ENCODE measurements at places on chromosomes 6 and 20.

DNA sequence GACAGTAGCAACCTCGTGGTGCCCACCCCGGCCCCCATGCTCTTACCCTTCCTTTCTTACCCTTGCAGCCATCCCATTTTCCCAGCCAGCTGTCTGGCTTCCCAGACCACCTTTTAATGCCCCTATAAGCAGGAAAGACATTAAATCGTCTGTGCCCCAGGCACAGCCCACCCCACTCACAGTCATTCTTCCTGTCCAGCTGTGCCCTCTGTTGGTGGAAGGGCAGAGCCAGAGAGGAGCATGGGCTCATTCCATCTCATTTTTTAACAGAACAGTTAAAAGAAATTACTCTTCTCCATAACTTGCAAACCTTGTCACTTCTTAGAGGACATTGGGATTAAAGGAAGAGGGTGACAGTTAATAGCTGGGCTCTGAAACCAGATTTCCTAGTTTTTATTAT lies 240.5 kb downstream of the NRN1 start:
- DNase-seq: no peak

- no peak for DNase-seq
Measured at GRCh38 chr6:90216072-90216977, 80.3 kb downstream of the BACH2 start.

DNA sequence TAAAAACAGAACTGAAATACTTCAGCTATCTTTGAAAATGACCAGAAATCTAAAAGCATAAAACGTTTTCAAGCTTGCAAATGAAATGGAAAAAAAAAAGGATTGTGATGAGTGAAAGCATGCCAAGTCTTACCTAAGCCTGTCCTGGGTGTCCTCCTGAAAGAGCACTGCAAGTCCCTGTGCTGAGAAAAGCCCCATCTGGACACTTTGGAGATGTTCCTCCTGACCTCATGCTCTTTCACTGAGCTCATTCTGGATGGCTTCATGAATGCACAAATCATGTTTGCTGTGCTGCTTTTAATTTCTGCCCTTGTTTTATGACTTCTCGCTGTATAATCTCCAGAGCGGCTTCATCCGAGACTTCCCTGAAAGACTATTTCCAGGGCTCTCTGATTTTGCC lies 136.0 kb downstream of the SOD2 start:
- DNase-seq: no peak

GRCh38 chr6:164855281-164855680 lies 454.1 kb downstream of the C6orf118 start:
- no peak for DNase-seq

DNA sequence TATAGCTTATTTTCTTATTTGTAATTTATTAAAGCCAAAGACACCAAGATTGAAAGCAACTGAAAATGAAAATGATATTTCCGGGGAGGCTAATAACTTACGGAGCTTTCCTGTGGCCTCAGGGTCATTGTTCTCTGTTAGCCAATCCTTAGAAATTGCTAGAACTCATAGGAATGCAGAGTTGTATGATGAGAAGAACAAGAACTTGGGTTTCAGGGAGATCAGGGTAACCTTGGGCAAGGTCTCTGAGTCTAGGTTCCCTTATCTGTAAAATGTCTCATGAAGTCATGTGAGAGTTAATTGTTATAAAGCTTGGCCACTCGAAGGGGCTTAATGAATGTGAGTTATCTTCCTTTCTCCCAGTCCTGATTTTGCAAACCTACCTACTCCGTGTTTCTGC lies 20.1 kb upstream of the SERINC3 start:
- DNase-seq: no peak

DNA sequence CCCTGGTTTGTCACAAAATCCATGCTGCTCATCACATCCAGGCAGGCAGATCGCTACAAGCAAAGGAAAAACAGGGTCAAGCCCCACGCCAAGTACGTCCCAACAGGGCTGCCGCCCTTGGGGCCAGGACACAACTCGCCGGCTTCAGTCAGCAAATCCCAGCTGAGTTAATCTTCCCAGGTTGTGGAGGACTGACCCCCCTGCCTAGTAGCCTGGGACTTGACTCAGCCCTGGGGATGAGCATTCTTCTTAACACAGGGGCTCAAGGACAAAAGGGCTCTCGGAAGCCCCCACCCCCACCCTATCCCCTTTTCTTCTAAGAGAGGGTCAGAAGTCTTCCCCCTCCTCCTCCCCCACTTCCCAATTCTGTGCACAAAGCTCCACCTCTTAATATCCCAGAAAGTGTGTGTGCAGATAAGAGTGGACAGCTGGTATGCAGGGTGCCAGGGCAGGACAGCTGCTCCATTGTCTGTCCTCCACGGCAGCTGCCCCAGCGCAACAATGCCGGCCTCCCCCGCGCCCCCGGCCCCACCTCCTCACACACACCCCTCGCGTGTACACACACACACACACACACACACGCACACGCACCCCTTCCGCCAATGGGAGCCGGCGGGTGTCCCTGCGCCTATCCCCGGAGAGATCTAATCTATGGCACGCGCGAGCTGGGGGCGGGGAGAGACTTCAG lies 4.5 kb downstream of the DLL1 start:
- DNase-seq: peak; percentile 74

GRCh38 chr6:30686009-30686907 lies at the start of gene PPP1R18:
Gene PPP1R18 (minus strand): TSS chr6:30686645. CDS start chr6:30686018, 627 bp downstream.
- DNase-seq: peak; percentile 91

- DNase-seq: no peak
Measured at GRCh38 chr6:144969602-144970272, 684.6 kb downstream of the UTRN start.

- DNase-seq: no peak
Measured at GRCh38 chr6:39084506-39084905, 30.5 kb downstream of the SAYSD1 start.

- DNase-seq: no peak
Measured at GRCh38 chr20:25397096-25397495, 6.5 kb upstream of the ABHD12 start.

DNA sequence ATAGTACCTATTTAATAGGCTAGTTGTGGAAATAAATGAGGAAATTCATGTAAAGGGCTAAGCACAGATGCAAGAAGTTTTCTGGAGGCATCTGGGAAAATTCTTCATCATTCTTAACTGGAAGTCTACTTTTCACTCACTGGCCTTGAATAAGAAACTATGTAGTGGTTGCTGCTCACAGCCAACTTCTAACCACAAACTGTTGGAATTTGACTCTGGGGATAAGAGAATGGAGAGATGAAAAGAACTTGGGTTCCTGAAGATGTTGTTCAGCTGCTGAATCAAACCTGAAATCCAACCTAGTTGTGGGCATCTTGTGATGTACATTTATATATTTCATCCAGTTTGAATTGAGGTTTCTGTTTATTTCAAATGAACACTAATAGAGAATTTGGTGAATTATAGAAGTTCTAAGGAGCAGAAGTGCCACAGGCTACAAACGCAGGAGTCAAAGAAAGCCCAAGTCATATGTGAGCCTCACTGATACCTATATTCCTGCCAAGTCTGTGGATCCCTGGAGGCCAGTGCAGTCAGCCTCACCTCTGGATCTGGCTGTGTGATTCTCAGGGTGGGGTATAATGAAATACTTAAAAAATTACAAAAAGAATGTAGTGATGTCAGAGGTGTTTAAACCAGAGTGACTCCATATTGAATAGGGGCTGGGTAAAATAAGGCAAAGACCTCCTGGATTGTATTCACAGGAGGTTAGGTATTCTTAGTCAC lies 18.7 kb upstream of the MEI4 start:
- no peak for DNase-seq

- no peak for DNase-seq
Measured at GRCh38 chr6:34543421-34543820, 12.7 kb downstream of the SPDEF start.

- no peak for DNase-seq
Measured at GRCh38 chr6:81252231-81252630, 500.2 kb downstream of the TENT5A start.

GRCh38 chr6:37354526-37355384 lies 972 bp downstream of the RNF8 start:
- DNase-seq: no peak

DNA sequence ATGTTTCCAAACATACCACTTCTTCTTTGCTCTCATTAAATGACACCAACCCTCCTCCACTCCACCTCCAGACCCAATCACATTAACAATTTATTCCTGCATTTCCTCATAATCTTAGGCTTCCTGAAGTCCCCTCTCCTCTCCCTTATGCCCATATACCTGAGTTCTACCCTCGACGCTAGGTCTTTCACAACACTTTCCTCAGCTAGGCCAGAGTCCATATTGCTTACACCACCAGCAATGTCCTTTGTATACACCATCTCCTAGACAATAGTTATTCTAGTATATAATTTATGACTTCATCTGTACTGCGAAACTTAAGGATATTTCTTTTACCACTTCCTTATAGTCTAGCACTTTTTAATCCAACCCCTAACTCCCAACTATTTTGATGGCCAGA lies 47.7 kb downstream of the SIM1 start:
- no peak for DNase-seq

DNA sequence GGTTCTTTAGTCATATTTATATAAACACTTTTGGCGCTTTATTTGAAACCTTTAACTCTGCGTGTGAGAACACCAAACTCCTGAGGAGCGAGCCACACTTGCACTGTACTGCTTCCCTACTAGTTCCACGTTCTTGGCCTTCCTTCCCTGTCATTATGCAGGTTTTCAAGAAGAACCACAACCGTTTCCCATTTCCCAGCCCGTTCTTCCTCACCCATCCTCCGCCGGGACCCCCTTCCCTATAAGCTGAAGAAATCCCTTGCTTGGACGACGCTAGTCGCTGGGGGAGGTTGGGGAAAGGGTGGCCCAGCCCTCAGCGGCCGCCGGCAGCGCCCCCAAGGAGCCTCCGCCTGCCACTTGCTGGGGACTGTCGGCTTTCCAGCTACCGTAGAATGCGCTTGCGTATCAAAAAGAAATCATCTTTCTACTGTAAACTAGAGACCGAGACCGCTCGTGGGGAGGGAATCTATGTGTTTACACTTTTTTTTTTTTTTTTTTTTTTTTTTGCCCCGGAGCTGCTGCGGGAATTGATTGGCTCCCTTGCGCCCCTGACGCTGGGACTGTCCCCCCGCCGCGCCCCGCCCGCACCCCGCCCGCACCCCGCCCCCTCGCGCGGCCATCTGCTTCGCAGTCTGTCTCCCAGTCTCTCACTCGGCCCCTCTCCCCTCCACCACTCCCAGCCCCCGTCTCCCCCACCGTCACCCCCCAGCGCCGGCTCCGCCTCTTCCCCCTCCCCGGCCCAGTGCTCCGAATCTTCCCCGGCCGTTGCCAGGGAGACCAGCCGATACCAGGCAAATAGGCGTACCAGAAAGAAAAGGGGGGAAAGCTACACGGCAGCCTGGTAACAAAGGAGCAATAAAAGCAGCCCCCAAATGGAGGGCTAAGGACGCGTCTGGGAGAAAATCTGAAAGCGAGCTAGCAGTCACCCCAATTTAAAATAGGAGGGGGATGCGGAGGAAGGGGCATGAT lies 2.3 kb upstream of the MARCKS start:
- DNase-seq: peak; percentile 80

- DNase-seq: no peak
Measured at GRCh38 chr6:18306977-18307376, 42.6 kb upstream of the DEK start.

DNA sequence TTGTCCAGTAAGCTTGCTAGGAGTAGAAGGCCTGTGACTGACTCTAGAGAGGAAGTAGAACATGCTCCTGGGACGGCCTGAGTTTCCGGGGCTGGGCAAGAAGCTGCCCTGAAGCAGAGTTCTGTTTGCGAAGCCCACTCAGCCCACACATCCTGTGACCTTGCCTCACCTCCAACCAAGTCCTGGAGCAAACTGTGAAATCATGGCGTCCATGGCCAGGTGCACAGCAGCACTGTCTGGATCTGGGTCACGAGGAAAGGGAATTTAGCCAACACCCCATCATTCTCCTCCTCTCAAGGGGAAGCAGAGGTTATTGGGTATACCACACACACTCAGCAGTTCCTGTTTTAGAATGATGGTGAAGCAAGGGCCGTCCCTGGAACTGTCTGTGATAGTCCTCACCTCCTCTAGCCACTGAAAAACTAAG lies 87.5 kb downstream of the CRYBG1 start:
- DNase-seq: peak; percentile 50

- DNase-seq: peak; percentile 43
Measured at GRCh38 chr6:73803562-73804241, 107.7 kb downstream of the CD109 start.

DNA sequence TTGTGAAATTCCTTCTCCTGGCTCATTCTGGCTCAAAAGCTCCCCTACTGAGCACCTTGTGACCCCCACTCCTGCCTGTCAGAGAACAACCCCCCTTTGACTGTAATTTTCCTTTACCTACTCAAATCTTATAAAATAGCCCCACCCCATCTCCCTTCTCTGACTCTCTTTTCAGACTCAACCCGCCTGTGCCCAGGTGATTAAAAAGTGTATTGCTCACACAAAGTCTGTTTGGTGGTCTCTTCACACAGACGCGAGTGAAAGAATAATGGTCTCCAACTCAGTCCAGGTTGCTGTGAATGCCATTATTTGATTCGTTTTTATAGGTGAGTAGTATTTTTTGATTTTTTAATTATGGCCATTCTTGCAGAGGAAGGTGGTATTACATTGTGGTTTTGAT lies 414.1 kb upstream of the FKBP1C start:
- DNase-seq: no peak

DNA sequence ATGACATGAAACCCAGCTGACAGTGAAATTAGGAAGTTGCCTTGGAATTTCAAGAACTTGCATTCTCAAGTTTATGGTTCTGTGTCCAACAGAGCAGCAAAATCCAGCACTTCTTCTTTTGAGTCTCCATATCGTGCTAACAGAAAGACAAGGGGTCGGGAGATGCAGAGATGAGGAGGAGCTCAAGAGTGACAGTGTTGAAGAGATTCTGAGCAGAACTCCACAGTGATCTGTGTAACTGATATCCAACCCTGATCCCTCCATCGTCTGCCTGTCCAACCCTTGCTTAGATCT lies 21.2 kb upstream of the BTN1A1 start:
- DNase-seq: no peak

DNA sequence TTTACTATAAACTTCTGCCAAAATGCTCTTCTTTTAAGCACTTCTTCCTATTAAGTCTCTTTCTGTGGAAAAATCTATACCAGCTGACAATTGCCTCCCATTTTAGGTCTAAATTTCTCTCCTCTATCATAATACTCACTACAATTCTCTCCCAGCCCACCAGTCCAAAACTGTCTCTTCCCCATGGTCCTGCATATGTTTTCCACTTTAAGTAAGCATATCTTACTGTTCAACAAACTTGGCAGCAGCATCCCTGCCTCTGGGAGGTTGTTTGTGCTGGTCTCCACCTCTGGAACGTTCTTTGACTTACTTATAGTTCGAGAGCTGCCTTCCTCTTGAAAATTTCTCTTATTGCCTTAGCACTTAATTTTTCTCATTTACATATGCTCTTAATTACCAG lies 180.5 kb downstream of the COL12A1 start:
- DNase-seq: no peak

GRCh38 chr20:3583765-3584164 lies 79.4 kb downstream of the GFRA4 start:
- DNase-seq: no peak
